Foreskin keratinocyte (primary cell): ENCODE measurements at places on chromosomes 11 and 22. TPM values are rescaled to one million over a fixed set of nuclear protein-coding genes. Genes with fewer than 3 reads are reported as not detected.

Gene PRR33
- total RNA-seq, result not detected in 2 replicates

Gene TECTA
- total RNA-seq, result 0.10 and 0.11 TPM in 2 replicates

Gene KDM2A
- 35.3 and 36.6 TPM in 2 replicates for total RNA-seq

Gene PVALB
- not detected in 2 replicates for total RNA-seq

Gene GAL3ST1
- total RNA-seq, result not detected in 2 replicates

Gene WNT7B
- 9.5 and 41.8 TPM in 2 replicates for total RNA-seq

Gene GAL3ST3
- total RNA-seq, result not detected in 2 replicates

Gene ASCC2
- total RNA-seq, result 51.0 and 54.7 TPM in 2 replicates

Gene ASPHD2
- 7.3 and 9.5 TPM in 2 replicates for total RNA-seq

Gene MCHR1
- 0.27 and 0.28 TPM in 2 replicates for total RNA-seq

Gene PRR5L
- total RNA-seq, result 39.0 and 39.9 TPM in 2 replicates

Gene KCTD14
- total RNA-seq, result 11.2 and 12.8 TPM in 2 replicates

Gene CYP2D6
- 0.61 and 0.71 TPM in 2 replicates for total RNA-seq

Gene CCDC116
- 0.07 and 0.10 TPM in 2 replicates for total RNA-seq

Gene JHY
- total RNA-seq, result 4.0 and 4.7 TPM in 2 replicates

Gene SCARF2
- total RNA-seq, result 0.14 and 0.24 TPM in 2 replicates

Gene SYT7
- total RNA-seq, result 2.2 and 4.5 TPM in 2 replicates

Gene CDC42EP2
- total RNA-seq, result 20.3 and 22.2 TPM in 2 replicates

Gene APOBEC3B
- total RNA-seq, result 0.41 and 1.6 TPM in 2 replicates

Gene TTC38
- 14.7 and 15.6 TPM in 2 replicates for total RNA-seq

Gene LZTR1
- total RNA-seq, result 37.8 and 39.9 TPM in 2 replicates
